ENCODE measurements at places on chromosomes 2 and 18.

GRCh38 chr2:177272765-177273164 is 8.2 kb upstream of the NFE2L2 start:
- no peak for DNase-seq

- no peak for DNase-seq
Measured at GRCh38 chr2:205872716-205873115, 190.4 kb downstream of the NRP2 start.

DNA sequence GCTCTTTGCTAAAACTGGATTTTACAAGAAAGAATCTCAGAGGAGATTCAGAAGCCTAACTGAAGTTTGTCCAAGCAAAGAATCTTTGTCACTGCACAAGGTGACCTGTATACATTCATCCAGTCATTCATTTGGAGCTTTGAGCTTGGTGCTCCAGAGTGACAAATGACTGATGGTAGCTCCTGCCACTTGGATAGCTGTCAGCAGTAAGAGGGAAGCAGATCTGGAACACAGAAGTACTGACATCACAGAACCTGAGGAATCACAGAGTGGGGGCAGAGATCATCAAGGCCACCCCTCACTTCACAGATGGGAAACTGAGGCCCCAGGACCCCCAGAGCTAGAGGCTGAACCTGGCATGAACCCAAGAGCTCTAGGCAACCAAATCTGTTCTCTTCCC is 28.8 kb upstream of the IGFBP2 start:
- no peak for DNase-seq

DNA sequence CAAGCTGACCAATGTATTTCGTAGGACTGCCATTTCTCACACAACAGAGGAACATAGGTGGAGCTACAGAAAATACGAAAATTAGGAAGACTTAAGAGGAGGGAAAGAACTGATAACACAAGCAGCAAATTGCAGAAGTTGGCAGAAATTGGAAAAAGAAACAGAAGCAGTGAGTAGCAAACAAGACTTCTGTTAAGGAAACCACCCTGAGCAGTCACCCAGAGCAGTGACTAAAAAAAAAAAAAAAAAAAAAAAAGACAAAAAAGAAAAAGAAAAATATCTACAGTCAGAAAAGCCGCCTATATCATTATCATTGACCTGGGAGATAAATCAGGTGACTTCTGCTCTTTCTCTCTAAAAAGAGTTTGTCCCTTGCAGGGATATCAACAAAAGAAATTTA is 21.4 kb downstream of the STK17B start:
- DNase-seq, result no peak

DNA sequence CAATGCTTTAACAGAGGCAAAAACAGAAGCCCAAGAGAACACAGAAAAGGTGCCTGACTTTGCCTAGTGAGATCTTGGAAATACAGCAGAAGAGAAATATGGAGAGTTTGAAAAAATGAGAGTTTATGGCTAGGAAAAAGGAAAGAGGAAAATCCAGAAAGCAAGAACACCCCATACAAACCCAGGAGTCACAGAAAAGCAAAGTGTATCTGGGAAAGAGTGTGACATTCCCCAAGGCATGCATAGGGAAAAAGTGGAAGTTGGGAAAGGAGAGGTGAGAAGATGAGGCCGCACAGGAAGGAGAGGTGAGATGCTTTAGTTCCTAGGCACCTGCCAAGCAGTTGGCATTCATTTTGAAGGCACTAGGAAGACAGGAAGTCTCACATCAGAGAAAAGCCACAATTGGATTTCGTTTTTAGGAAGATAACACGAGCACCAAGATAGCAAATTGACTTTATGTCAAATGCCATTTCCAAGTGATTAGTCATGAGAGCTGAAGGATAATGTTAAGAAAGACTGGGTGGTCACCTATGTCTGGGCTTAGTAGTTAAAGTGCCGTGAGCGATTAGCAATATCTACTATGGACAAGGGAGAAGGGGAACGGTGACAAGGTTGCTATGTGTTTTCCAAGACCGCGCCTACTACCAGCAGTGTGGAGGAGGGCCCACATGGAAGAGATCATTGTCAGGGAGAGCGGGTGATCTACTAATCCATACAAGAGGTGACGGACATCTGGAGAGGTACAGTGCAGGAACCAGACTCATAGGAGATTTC is 224.1 kb upstream of the PARD3B start:
- no peak for DNase-seq

DNA sequence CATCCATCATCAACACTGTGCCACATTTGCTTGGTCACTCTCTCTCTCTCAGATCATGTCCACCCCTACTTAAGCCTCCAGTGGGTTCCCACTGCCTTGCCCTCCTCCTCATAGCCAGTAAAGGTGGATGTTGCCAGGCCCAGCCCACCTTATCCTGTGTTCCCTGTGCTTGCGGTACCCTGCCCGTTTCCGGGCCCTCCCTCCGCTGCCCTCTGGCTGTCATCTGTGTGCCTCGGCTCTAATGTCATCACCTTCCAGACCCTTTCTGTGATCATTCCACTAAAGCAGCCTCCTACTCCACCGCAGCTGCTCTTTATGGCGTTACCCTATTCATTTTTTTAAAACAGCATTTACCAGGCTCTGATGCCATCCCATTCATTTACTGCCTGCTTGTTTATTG is 305.7 kb upstream of the SKOR2 start:
- no peak for DNase-seq

DNA sequence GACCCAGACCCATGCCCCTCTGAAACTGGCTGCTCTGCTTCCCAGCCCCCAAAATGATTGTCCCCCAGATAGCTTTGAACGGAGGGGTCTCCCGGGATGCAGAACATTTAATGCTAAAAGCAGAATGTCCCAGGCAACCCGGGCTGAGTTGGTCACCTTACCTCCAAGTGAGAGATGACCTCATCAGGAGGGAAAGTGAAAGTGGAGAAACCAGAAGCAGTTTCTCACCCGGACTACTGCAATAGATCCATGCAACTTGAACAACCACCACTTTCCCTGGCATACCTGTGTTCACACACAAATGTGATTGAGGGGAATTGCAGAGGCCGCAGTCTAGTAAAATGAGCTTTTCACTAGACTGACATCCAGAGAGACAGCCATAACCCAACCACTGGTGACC is 75.3 kb upstream of the NPAS2 start:
- no peak for DNase-seq
